Renal cortex interstitium (tissue), 15 donors: ENCODE measurements at places on chromosomes 11 and 22. TPM values are rescaled to one million over a fixed set of nuclear protein-coding genes. Genes with fewer than 3 reads are reported as not detected.

Gene OR10S1
- not detected for polyA plus RNA-seq

Gene MMP11
- 20.2 TPM for polyA plus RNA-seq

Gene OR5P2
- polyA plus RNA-seq: not detected

Gene CREBZF
- 120 TPM for polyA plus RNA-seq

Gene MAPK8IP1
- 9.0 TPM for polyA plus RNA-seq

Gene TEX12
- 0.21 TPM for polyA plus RNA-seq

Gene KCNE3
- polyA plus RNA-seq: 26.7 TPM

GRCh38 chr11:110828086-110828485 lies 115.8 kb upstream of the ARHGAP20 start:
- no peak for DNase-seq

DNA sequence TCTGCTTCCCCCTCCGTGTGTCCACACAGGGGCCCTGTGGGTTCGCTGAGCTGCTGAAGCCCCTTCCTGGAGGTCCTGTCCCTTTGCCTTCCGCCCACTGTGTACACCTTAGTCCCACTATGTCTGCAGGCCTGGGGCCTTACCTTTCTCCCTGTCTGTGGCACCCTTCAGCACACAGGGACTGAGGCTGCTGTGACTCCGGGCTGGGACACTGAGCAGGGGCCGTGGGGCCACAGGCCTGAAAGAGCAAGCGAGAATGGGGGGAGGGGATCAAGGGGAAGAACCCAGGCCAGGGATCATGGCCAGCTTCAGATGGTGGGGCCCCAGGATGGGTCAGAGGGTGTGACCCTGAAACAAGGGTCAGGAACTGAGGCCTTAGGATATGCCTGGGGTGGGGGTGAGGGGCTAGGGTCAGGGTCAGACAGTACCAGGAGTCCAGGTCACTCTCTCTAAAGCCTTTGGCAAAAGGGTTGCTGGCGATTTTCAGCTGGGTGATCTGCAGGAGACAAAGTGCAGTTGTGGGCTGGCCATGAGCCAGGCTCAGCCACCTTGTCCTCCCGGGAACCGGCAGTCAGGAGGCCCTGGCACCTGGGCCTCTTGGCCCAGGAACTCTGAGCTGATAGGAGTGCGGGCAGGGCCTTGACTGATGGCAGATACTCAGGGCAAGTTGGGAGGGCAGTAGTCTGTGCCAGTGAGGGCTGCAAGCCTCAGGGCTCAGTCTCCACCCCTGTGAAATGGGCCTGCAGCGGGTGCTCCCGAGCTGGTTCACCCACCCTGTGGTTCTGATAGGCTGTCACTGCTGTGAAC lies 2.6 kb upstream of the NUDT8 start:
- DNase-seq: no peak

DNA sequence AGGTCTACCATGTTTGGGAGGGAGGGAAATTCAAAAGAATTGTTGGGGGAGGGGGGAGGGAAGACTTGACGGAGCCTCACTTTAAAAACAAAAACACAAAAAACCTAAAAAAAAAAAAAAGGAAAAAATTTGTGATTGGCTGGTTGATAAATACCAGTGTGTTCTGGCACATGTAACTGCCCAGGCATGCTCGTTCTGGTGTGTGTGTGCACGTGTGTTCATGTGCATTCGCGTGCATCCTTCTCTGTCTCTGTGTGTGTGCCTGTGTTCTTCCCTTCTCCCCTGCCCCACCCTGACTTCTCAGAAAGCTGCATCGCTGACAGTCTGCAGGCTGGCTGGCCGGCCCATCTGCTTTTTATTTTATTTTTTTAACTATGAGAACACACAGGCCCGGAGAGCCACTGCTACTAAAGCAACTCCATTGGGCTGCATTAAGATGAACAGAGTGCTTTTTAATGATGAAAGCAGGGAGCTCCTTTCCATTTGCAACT lies 22.6 kb upstream of the ADSL start:
- DNase-seq: no peak

DNA sequence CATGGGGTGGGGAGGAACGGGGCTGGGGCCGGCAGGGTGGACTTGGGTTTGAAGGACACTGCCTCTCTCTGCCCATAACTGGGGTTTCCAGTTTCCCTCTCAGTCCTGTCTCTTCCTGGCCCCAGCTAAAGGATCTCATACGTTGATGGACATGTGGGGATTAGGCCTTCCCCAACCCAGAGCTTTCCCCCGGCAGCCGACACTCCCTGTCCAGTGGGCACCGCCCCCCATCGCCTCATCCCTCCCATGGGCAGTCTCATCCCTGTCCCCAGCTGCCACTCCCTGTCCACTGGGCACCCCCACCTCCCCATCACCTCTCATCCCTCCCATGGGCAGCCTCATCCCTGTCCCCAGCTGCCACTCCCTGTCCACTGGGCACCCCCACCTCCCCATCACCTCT lies 22.2 kb upstream of the ACR start:
- no peak for DNase-seq

DNA sequence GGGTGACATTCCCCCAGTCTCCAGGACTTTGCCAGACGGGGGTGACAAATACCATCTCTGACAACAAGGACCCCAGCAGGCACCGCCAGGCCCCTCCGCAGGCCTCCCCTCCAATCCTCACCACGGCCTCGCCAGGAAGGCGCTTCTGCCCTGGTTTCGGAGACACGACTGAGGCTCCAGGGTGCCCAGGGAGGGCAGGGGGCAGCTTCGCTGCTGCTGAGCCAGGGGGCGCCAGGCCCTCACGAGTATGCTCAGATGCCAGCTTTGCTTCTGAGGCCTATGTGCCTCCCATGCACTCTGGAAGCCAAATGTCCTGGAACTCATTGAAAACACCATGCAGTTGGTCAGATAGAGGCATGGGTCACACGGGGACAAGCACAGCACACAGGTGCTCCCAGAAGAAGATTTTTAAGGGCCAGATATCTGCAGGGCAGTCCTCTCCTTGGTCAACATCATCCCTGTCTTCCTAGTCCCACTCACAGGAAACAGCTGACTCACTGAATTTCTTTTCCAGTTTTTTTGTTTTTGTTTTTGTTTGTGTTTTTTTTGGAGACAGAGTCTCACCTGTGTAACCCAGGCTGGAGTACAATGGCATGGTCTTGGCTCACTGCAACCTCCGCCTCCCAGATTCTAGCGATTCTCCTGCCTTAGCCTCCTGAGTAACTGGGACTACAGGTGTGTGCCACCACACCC lies 19.9 kb downstream of the BID start:
- DNase-seq: no peak

- DNase-seq: no peak
Measured at GRCh38 chr22:25598609-25599008, 34.1 kb downstream of the GRK3 start.

DNA sequence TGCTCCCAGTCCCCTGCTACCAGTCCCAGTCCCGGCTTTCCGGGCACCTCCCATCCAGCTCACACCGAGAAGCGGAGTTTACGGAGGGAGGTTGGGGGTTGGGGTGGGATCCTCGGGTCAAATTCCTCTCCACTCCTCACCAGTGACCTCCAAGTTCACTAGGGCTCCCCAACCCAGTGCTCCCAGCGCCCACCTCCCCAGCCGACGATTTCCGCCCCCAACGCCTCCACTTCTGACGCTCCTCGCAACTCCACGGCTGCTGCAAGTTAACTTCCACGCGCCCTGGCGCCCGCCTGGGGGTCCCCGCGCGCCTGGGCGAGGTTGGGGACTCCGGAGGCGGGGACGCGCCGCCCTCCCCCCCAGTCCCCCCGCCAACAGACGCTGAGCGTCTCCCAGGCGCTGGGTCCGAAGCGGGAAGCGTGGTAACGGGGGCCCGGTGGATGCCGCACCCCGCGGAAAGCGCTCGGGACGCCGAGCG lies 526 bp downstream of the TPST2 start:
- no peak for DNase-seq

GRCh38 chr11:107719073-107719472 lies 7.2 kb upstream of the SLN start:
- no peak for DNase-seq

GRCh38 chr11:35304386-35304775 lies 115.0 kb downstream of the SLC1A2 start:
- DNase-seq: no peak

DNA sequence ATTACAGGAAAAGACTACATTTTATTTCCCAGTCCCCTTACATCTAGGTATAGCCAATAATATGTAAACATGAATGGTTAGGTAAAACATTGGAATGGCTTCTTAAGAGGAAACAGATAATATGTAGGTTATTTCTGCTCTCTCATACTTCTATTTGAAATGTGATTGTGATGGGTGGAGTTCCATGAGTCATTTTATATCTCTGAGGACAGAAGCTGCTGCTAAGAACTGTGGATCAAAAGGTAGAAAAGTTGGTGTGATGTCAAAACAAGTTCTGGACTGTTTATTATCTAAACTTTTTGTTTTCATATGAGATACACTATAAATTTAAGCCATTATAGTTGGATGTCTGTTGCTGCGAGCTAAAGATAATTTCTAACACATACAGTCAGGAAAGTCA lies 799.4 kb upstream of the TENM4 start:
- DNase-seq: no peak

GRCh38 chr11:73401924-73402833 lies 26.0 kb downstream of the RELT start:
- DNase-seq: no peak

DNA sequence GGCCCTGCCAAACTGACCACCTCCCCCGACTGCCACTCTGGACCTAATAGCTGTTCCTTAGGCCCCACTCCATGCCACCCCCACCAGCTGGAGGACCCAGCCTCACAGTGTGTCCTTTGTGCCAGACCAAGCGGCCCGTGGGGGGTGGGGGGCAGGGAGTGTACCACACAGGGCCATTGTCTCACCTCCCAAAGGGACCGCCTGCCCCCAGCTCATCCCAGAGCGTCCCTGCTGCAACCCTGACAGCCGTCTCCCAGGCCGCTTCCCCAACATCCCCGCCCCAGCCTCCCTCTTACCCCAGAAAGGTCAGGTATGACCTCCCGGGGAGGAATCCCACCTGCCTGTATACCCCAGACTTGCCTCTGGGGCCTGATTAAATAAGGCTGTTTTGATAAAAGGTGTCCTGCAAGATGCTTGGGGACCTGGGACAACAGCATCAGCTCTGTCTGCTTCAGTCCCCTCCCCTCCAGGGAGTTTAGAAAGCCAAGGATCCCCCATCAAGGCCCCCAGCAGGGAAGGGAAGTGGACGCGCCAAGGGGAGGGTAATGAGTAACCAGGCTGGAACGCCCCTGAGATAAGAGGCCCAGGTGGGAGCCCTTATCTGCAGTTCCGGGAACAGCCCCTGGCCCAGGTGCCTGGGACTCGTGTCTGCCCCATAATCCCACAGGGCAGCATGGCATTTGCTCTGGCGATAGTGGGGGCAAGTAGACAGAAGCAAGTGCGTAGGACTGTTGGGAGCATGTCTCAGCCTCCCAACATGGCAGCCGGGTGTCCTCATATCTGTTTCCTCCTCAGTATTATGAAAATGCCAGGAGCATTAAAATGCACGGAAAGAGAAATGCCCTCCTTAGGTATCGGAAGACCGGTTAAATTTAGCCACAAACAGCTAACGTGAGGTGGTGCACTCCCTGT lies 9.0 kb downstream of the CDC42EP1 start:
- DNase-seq: no peak

DNA sequence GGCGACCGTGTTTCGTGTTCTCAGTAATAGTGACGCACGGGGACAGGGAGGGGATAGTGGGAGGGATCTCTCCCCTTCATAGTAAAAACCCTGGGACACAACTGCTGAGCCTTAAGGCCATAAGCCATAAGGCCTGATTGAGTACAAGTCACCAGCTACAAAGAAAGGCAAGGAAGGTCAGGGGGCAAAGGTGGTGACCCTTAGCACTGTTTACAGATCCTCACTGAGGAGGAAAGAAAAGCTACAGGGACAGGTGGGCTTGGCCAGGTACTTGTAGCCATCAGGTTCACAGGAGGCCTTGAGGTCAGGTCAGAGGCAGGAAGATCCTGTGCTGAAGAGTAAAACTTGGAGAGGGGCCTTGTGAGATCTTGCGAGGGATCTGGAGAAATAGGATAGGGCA lies 15.1 kb upstream of the AMPD3 start:
- DNase-seq: no peak

- DNase-seq: no peak
Measured at GRCh38 chr22:39021552-39022250, 774 bp downstream of the APOBEC3D start.
